Bronchus fibroblast of lung (primary cell): ENCODE measurements at places on chromosomes 7 and 10. TPM values are rescaled to one million over a fixed set of nuclear protein-coding genes. Genes with fewer than 3 reads are reported as not detected.

Gene OR2F1
- not detected in 2 replicates for total RNA-seq

Gene SORCS1
- total RNA-seq, result under 0.01 TPM in 1 of 2 replicates, not detected in the other

Gene COL28A1
- total RNA-seq, result 0.17 TPM in 1 of 2 replicates, not detected in the other

Gene ZP3
- 0.84 and 2.5 TPM in 2 replicates for total RNA-seq

Gene UCN3
- total RNA-seq, result not detected in 2 replicates

Gene SMNDC1
- 1.8 and 3.7 TPM in 2 replicates for total RNA-seq

Gene CHAT
- not detected in 2 replicates for total RNA-seq

Gene MYO3A
- not detected in 2 replicates for total RNA-seq

Gene GAD2
- total RNA-seq, result not detected in 2 replicates

Gene ARHGEF5
- 6.7 TPM in 2 replicates for total RNA-seq

Gene ANKMY2
- total RNA-seq, result 15.2 and 16.3 TPM in 2 replicates

Gene AEBP1
- 31.1 and 37.2 TPM in 2 replicates for total RNA-seq

Gene FZD1
- 9.4 and 10.3 TPM in 2 replicates for total RNA-seq

Gene PRPS1L1
- not detected in 2 replicates for total RNA-seq

Gene ITIH2
- not detected in 2 replicates for total RNA-seq

Gene ACBD7
- total RNA-seq, result 3.4 and 3.9 TPM in 2 replicates

Gene ANKRD22
- 0.15 TPM in 1 of 2 replicates, not detected in the other for total RNA-seq

Gene NEUROD6
- total RNA-seq, result not detected in 2 replicates

Gene SYT15B
- total RNA-seq, result under 0.01 and 0.17 TPM in 2 replicates

Gene BLNK
- total RNA-seq, result 0.15 and 0.50 TPM in 2 replicates

Gene LRRN3
- total RNA-seq, result 0.59 and 0.84 TPM in 2 replicates

Gene SPDYE2B
- total RNA-seq, result not detected in 2 replicates

Gene HOXA11
- total RNA-seq, result not detected in 2 replicates

Gene UTF1
- not detected in 2 replicates for total RNA-seq

Gene C7orf33
- total RNA-seq, result not detected in 2 replicates

Gene GPAM
- total RNA-seq, result 5.8 and 6.6 TPM in 2 replicates

Gene WNT8B
- not detected in 2 replicates for total RNA-seq

Gene SGMS1
- 42.2 and 43.6 TPM in 2 replicates for total RNA-seq

Gene PHTF2
- 17.8 and 19.6 TPM in 2 replicates for total RNA-seq

Gene CPA4
- 26.7 and 28.1 TPM in 2 replicates for total RNA-seq

Gene SPAG6
- total RNA-seq, result not detected in 2 replicates

Gene OR2A14
- not detected in 2 replicates for total RNA-seq

Gene CCDC172
- total RNA-seq, result not detected in 2 replicates

Gene ANKRD30A
- not detected in 2 replicates for total RNA-seq

Gene TWIST1
- total RNA-seq, result 29.6 and 33.9 TPM in 2 replicates

Gene HYCC1
- 53.2 and 80.9 TPM in 2 replicates for total RNA-seq

Gene MALSU1
- 91.6 and 92.0 TPM in 2 replicates for total RNA-seq

Gene ZPBP
- total RNA-seq, result not detected in 2 replicates

Gene NXPH1
- total RNA-seq, result not detected in 2 replicates

Gene RUFY2
- total RNA-seq, result 5.2 and 6.7 TPM in 2 replicates

Gene KCND2
- under 0.01 and 0.17 TPM in 2 replicates for total RNA-seq
